CD4-positive, alpha-beta T cell treated with Interleukin-21 for 1 hour (primary cell): ENCODE measurements at places on chromosomes 4 and X.

GRCh38 chrX:78321809-78322208 is 5.6 kb downstream of the CYSLTR1 start:
- peak; percentile 69 for DNase-seq

GRCh38 chr4:7529368-7530080 is 94.8 kb upstream of the PSAPL1 start:
- no peak for DNase-seq

DNA sequence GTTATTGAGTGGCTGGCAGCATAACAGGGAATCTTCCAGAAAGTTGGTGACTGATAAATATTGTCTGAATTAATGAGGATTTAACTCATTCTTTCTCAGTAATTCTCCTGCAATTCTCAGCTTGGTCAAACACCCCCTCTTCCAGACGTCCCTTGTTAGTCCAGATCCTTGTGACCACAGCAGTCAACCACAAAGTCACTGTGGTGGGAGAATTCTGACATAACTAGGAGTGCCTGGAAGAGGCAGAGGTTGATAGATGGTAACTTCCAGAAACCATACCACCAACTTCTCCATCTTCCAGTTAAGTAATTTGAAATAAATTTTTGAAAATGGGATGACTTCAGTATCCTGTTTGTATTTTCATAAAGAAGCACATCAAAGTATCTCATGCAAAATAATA is 90.1 kb downstream of the CEP44 start:
- DNase-seq, result no peak

- DNase-seq, result no peak
Observed at GRCh38 chrX:12113321-12113720, 25.0 kb upstream of the FRMPD4 start.

- DNase-seq, result no peak
Observed at GRCh38 chr4:185339941-185340340, 55.8 kb downstream of the LRP2BP start.

DNA sequence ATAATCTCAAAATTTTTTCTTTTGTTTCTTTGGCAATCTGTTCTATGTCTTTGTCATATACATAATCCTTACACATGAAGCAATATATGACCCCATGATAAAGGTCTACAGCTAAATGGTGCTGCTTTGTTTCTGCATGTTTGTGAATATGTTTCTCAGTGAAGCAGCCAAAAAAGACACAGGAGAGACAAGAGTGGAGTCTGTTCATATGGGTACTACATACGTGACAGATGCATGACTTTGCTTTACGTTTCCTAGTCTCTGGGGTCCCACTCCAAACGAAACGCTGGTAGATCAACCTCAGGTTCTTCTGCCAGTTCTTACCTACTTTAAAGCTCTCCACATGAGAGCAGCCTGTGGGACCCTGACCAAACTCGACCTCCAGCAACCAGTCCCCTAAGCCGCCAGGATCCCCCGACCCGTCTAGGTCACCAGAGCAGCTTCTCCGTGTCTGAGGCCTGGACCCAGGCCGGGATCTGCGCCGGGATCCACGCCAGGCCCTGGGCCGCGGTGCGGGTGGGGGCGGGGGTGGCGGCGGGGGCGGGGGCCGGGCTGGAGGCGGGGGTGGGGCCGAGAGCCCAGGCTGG is 1.5 kb downstream of the USP51 start:
- DNase-seq, result no peak

DNA sequence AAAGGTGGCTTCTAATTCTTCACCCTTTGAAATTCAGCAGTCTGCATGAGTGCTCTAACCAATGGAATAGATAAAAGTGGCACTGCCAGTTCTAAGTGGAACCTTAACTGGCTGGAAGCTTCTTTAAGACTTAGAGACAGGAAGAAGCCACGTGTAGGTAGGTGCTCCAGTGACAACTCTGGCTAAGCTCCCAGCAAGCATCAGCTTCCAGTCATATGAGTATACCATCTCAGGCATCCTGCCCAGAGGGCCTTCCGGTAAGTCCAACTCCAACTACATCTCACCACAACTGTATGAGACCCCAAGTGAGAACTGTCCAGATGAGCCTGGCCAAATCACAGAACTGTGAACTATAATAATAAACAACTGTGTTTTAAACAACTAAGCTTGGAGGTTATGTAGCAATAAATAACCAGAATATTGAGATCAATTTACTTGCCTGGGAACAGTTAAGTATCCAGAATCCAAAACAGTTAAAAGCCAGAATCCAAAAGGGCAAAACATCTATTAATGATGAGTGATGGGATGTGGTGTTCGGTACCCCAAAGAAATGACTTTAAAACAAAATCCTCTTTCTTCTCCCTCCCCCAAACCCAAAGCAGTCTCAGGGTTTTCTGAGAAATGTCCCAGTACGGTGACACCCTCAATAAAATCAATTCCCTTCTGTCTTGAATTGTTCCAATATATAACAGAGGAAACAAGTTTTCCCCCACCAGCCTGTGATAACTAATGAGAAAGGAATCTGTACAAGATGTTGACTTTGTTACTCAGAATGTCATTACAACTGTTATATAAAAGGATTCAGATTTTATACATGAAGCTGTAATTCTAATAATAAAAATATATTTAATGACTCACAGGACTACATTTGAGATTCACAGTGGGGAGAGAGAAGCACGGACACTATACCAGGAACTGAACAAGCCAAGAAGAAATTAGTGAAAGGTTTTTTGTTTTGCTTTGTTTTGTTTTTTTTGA is 4.2 kb downstream of the TSPAN5 start:
- no peak for DNase-seq

DNA sequence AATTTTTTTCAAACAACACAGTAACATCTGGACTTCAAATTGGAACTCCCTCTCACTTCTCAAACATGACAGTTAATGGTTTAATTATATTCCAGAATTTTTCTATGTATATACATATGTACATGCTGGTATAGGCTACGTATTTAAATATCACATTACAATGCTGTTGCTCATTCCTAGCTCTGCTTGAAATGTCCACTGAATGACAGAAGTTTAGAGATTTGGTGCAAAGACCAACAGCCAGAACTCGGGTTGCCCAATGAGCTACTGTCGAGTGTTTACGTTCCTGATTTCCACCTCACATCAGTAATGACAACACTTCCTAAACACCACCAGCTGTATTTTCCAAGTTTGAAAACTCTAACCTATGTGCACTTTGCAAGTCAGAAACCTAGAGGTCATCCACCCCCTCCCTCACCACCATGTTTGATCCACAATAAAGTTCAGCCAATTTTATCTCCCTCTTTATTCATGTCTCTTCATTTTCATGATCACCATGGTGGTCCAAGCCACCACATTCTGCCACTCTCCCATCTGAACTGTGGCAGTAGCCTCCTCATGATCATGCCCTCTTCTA is 49.3 kb upstream of the RPL34 start:
- DNase-seq, result no peak

DNA sequence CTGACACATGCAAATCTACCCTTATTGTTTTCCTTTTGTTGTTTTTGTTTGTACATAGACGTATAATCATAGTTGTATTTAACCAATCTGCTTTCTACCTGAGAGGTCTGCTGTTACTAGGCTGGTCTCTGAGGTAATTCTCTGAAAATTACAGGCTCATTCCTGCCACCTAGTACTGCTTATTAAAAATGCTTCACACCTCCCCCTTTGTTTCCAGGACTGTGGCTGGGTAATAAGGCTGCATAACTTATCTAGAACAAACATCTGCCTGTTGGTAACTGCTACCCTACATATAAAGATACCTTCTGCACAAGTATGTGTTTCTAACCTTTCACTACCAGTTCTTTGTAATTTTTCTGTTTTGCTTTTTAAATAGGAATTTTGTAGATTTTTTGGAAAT is 34.2 kb downstream of the COX7B2 start:
- DNase-seq, result no peak

DNA sequence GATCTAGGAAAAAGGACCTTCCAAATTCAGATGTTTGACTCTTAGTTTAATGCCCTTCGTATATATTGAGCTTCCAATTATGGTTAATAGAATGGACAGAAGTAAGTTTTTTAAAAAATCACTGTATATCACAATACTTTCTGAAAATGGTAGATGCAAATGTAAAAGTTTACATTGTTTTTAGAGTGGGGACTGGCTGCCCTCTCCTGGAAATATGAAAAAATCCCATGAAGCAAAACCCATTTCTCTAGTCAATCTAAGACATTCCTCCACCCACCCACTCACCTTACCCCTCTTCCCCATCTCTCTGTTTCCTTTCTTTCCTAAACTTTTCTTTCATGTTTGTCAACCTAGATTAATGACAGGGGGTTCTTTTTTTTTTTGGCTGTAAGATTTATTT is 134.5 kb downstream of the ARHGAP6 start:
- DNase-seq, result no peak

- DNase-seq, result no peak
Observed at GRCh38 chr4:150173432-150173861, 95.2 kb downstream of the DCLK2 start.

DNA sequence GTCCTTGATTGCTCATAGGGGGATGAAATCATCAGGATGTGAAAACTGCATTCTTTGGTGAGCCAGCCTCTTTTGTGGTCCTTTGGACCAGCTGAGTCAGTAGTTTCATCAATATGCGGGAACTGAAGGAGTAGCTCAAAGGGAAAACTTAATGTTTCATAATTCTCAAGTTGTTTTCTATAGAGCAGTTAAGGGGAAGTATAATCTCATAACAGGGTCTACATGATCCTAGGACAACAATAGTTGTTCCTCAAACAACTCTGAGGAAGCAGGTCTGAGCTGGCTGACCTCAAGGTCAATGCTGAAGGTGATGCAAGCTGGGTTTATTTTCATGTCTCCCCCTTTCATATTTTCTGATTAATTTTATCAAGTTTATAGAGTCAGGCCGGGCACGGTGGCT is 36.1 kb upstream of the IRF2 start:
- no peak for DNase-seq

GRCh38 chr4:21768349-21769310 is 179.9 kb downstream of the KCNIP4 start:
- DNase-seq, result peak; percentile 13

- DNase-seq, result no peak
Observed at GRCh38 chr4:4326166-4326565, 36.1 kb downstream of the ZBTB49 start.

DNA sequence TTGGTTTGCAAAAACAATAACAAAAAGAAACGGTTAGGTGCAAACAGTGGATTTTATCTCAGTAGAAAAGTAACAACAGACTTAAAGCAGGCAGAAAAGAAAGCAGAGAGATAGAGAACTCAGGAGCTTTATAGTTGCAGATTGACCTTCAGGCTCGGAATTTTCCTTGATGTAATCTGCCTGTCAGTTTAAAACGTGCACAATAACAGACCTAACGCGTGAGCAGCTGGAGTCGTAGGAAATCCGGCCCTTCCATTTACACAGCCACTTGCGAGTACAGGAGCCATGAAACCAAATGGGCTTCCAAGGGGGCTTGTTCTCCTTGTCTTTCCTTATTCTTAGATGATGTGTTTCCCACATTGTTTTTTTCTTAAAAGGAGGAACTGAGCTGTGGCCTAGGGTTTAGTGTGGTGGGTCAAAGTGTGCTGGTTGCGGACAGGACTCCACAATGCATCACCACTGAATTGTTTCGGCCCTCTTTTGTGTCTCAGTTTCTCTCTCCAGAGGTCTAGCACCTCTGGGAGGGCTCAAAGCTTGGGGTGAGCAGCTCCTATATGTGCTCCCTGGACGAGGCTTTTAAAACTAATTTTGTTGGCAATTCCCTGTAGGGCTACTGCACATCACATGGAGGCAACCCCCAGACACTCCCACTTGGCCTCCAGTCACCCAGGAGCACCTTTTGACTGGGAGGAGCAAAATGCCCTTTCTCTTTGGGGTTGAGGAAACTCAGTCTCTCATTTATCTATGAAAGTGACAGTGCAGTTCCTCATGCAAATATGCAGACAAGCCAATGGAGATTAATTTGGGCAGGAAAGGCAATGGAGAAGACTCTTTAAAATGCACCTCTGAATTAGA is 13.9 kb upstream of the MPP1 start:
- no peak for DNase-seq

DNA sequence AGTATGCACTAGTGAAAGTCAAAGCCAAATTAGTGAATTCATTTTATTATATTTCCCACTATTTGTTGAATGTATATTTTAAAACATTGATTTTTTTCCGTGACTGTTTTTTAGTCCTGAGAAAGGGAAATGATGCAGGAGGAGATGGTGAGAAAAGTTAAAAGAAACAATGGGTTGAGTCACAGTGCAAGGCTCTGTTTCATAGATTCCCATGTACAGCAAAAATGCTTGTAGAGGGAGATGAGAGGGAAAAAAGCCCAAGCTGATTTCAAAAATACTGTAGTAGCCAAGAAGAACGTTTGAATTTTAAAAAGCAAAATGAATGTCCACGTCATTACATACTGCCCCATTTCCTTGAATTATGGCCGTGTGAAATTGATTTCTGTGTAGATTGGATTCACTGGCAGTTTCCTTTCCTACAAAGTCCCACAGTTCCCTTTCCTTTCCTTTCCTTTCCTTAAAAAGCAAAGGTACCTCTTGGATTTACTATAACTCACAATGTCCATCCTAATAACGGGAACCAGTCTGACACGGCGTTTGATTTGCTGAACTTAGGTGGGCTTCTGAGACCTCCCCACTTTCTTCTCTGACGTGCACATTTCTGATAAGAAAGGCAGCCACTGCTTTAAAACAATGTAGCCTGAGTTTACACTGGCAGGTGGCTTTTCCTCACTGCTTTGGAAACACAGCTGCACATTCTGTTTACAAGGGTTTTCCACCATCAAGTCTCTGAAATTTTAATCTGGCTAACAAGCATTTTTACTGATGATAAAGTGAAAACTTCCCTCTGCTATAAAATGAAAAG is 63.7 kb downstream of the SPCS3 start:
- no peak for DNase-seq

- DNase-seq, result no peak
Observed at GRCh38 chrX:43881410-43882293, 598 bp downstream of the MAOB start.

DNA sequence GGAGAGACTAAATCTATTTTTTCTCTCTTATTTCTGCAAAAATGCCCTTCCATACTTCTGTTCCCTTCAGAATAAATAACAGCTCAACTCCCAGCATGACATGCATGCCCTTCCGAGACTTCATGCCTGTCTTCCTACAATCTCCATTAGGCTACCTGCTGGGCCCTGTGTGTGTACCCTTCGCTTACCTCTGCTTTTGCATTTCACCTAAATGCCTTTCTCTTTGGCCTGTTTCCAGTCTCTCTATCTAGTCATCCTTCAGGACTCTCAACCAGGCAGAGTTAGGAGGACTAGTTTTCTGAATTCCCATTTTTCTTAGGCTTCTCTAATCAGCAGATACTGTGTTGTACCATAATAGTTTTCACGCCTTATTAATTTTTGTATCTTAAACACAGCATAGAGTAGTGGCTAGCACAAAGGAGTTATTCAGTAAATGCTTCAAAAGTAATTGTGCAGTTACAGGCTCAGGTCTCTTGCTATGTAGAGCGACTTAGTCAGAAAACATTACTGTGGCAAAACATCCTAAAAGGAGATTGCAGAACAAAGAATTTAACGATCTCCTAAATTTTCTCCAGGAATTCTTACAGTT is 20.5 kb downstream of the SEPTIN11 start:
- DNase-seq, result no peak

- no peak for DNase-seq
Observed at GRCh38 chr4:88280228-88280795, 4.0 kb downstream of the PPM1K start.
